ENCODE measurements at places on chromosomes 6 and 20.

GRCh38 chr6:30238178-30238795, 25.1 kb upstream of the TRIM26 start:
- no peak for DNase-seq

DNA sequence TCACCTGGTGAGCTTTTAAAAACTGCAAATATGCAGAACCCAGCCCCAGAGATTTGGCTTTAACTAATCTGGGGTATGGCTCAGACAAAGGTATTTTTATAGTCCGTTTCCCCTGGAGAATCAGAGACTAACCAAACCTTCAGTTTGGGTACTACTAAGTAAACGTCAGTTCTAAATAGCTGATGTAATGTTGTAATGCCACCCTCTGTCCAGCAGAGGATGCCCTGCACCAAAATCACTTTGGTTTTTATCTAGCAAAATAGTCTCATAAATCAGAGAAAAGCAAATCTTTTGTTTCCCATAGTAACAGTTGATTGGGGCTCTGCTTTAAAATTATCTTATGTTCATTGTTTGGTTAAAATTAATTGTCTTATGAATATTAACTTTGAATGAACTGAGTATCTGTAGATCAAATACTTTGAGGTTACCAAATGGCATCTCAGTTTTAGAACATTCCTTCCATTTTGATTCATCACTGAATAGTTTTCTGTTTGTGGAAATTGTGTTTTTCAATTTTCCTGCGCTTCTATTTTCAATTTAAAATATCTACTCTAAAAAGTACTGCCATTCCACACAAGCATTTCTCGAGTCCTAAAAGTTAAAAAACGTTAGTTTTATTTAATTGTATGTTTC, 278.3 kb upstream of the PLCB4 start:
- no peak for DNase-seq

DNA sequence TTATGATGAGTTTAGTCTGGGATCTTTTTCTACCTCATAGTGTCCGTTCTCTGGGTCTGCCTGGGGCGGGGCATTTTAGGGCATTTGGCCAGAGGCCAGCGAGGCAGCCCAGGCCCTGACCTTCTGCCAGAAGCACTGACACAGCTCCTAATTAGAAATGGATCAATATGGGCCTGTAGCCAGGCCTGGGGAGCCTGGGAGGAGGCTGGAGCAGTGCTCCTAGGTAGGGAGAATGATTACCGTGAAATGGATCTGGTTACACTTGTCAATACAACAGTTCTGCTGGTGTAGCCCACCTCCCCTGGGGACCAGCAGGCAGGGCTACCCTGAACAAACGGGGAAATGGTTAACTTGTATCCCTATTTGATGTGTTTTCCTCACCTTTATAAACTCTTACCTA, 23.0 kb downstream of the RALY start:
- no peak for DNase-seq

GRCh38 chr20:45629496-45630100, at the start of gene WFDC10A:
Gene WFDC10A, plus strand, starts transcription at chr20:45629739. Its CDS starts 75 bp downstream, at chr20:45629814.
- no peak for DNase-seq

GRCh38 chr6:1622220-1622850, 12.6 kb downstream of the FOXC1 start:
- no peak for DNase-seq

DNA sequence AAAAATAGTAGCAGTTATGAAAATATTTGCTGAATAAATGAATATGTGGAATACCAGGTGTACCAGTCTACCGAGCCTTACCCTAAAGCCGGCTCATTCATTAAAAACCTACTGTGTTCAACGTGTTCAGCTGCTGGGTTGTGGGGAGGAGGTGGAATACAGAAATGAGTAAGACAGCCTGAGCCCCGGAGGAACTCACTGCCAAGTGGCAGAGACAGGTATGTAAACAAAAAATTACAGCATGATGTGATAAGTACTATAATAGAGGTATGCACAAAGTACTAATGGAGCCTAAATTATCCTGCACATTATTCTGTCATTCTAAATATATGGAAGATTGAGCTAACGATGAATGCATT, 6.8 kb upstream of the ADTRP start:
- DNase-seq: no peak

- no peak for DNase-seq
These were observed 101.7 kb upstream of the ADGRB3 start for GRCh38 chr6:68533339-68533795.

GRCh38 chr6:162242915-162243314, 484.7 kb downstream of the PRKN start:
- DNase-seq: no peak

- no peak for DNase-seq
These were observed 130.2 kb upstream of the HDDC2 start for GRCh38 chr6:125431971-125432370.

DNA sequence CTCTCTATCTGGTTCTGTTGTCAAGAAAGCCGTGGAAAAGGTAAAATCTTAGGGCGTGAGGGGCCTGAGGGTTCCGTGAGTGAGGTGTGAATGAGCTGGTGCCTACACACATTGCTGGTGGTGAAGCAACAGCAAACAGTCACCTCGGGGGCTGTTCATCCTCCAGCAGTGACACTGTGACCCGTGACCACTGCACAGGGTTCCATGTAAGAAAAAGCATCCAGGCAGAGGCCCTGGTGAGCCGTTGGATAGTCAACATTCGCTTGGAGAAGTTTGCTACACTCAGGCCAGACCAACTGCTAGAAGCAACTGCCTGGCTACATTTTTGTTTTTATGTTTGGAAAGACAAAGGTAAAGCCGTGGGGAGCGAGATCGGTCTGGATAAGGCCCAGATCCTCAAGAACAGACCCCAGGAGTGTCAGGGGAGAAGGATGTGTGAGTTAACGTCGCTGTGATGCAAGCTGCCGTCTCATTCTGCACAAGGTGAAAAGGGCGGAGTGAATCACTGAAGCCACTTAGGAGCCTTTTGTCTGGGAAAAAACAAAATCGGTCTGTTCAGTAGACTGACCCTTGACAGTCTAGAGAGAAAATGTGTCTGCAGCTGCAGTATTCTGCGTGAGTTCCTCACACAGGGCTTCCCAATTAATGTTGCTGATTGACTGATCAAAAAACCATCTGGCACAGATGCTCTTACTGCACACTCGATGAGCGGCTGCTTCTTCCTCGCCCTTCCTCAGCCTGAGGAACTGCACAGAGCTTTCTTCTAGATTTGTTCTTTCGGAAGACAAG, 404.0 kb downstream of the SMOC2 start:
- DNase-seq: no peak

DNA sequence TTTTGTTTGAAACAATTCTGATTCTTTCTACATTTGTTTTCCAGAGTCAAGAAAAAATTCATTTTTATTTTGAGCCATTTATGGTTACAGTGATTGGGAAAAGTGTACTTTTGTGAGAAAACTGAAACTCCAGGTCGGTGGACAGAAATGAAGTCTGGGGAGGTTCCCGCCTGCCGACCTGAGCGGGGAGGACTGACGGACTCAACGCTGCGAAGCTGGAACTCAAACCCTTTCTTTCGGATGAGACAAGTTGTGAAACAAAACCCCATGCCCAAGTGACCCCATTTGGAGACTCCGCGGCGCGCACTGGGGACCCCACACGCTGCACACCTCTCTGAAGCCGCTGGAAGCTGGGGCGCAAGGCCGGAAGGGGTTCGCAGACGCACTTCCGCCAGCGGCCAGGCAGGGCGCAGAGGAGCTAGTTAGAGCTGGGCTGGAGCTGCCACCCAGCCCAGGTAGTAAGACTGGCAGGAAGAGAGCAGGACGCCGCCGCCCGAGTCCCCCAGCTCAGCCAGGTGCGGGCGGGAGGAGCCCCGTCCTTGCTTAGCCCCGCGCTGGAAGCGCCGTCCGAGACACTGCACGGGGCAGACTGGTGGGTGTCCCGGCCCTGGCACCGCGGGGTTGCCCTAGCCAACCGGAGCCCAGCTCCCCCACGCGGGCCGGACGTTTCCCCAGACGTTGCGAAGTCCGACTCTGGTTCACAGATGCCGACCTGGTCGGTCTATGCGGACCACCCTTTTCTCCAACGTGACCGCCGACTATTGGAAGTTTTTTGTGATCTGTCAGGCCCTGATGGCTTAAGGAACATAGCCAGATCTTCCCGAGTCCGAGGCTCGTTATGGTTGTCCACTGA, 19.8 kb upstream of the ZSCAN16 start:
- no peak for DNase-seq

- DNase-seq: no peak
These were observed 315.4 kb downstream of the ALDH8A1 start for GRCh38 chr6:134634466-134634865.

GRCh38 chr6:110635096-110635495, 158.7 kb upstream of the SLC22A16 start:
- DNase-seq: no peak

GRCh38 chr6:98516206-98516605, 318.2 kb upstream of the POU3F2 start:
- no peak for DNase-seq

GRCh38 chr6:106659859-106660258, 30.5 kb downstream of the QRSL1 start:
- no peak for DNase-seq

GRCh38 chr6:134593887-134594286, 276.0 kb upstream of the SGK1 start:
- DNase-seq: no peak

DNA sequence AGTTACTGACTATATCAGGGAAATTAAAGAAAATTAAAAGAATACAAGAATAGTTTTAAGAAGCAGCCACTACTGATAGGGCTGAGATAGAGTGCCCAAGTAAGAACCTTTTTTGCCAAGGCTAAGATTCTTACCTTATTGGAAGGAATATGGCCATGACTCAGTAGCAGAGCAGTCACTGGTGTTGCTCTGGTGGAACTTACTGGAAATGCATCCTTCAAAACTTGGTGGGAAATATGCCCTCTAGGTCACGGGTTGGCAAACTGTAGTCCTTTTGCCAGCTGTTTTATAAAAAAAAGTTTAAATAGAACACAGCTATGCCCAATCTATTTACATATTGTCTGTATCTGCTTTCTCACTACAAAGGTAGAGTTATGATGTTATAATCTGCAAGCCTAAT, 6.0 kb downstream of the HSF2 start:
- DNase-seq: no peak

- DNase-seq: no peak
These were observed 74.8 kb downstream of the JARID2 start for GRCh38 chr6:15320693-15321092.

DNA sequence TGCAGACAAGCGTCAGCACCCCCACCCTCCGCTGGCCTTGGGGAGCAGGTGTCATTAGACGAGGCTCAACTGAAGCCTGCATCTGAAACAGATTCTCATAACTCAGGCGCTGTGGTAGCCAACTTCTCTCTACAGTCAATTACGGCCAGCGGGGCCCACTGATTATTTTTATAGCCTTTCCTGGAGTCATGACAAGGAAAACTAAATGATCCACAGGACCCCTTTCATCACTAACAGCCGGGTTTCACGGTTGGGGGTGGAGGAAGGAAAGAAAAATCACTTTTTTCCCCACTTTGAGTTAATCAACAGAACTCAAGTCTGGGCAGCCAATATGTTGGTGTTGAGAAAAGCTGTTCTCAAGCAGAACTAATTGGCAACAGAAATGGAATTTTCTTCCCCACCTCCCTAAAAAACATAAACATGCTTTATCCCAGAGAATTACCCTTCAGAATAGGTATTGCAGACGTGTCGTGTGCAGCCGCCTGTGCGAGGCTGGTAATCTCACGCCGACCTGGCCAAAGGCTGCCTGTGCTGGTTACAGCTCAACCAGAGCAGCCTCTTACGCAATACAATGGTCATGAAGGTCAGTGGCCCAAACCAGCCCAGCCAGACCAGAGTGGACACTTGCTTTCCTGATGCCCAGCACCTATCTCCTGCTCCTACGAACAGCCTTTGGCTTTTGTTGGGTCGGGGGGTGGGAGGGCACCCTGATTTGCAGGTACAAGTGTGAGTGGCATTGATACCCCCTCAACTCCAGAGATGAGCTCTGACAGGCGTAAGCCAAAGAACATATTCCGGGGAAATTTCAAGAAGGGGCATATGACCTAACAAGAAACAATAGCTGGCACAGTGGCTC, 11.0 kb downstream of the RIPOR3 start:
- DNase-seq: no peak

DNA sequence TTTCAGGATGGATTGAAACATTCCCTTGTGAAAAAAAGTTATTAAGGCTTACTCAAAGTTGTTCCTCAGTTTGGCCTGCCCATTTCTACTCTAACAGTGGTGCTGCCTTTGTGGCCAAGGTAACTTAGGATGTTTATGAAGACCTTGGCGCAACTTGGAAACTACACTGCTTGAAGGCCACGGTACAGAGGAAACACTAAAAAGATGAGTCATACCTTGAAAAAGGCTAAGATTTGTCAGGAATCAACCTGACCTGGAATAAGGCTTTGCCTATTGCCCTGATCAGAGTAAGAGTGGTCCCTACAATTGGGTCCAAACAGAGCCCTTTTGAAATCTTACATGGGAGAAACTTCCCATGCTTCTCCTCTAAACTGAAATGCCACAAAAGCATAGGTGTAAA, 119.9 kb upstream of the MOCS1 start:
- DNase-seq: no peak

- DNase-seq: no peak
These were observed 2.8 kb downstream of the UNC5CL start for GRCh38 chr6:41036186-41036585.

DNA sequence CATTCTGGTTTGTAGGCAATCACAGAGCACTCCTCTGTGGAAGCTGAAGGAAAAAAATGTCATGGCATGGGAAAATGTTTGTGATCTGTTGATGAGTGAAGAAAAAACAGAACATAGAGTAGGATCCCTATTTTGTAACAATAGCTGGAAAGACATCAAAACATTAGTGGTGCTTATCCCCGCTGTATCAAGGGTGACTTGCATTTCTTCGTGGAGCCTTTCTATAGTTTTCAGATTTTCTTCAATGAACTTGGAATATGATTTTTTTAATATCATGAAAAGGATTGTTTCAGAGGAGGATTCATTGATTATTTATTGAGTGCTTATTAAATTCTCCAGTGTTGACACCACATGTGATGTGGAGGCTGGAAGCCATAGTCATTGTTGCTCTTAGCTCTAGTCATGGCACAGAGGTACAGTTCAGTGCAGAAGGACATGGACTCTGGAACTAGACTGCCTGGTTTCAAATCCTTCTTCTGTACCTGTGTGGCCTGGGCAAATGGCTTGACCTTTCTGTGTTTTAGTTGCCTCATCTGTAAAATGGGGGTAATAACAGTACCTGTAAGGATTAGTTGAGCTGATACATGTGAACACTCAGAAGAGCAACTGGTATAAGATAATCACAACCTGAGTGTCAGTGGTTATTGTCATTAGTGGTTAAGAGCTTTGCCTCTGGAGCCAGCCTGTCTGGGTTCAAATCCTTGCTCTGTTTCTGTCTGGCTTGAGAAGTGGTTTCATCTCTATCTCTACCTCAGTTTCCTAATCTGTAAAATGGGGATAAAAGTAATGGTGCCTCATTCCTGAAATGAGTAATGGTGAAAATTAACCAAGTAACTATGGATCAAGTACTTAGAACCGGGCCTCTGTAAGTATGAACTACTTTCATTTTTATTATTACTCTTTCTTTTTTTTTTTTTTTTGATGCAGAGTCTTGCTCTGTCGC, 14.7 kb upstream of the CDKN1A start:
- DNase-seq: no peak

- no peak for DNase-seq
These were observed 22.6 kb downstream of the NOL4L start for GRCh38 chr20:32562495-32562911.

- no peak for DNase-seq
These were observed 25.3 kb downstream of the ANKS1A start for GRCh38 chr6:34914358-34914757.

- DNase-seq: no peak
These were observed 242.7 kb downstream of the SOX4 start for GRCh38 chr6:21836277-21836676.

- no peak for DNase-seq
These were observed 44.6 kb upstream of the HDDC2 start for GRCh38 chr6:125346201-125346925.
